Omental fat pad (tissue), 4 donors: ENCODE measurements at places on chromosomes 5 and 9. TPM values are rescaled to one million over a fixed set of nuclear protein-coding genes. Genes with fewer than 3 reads are reported as not detected.

- DNase-seq: no peak
Measured at GRCh38 chr5:42923710-42924109, 112.0 kb upstream of the SELENOP start.

- no peak for DNase-seq
Measured at GRCh38 chr5:76099756-76100155, 16.6 kb downstream of the SV2C start.

The ELOVL7 gene
- 9.5 TPM for total RNA-seq

DNA sequence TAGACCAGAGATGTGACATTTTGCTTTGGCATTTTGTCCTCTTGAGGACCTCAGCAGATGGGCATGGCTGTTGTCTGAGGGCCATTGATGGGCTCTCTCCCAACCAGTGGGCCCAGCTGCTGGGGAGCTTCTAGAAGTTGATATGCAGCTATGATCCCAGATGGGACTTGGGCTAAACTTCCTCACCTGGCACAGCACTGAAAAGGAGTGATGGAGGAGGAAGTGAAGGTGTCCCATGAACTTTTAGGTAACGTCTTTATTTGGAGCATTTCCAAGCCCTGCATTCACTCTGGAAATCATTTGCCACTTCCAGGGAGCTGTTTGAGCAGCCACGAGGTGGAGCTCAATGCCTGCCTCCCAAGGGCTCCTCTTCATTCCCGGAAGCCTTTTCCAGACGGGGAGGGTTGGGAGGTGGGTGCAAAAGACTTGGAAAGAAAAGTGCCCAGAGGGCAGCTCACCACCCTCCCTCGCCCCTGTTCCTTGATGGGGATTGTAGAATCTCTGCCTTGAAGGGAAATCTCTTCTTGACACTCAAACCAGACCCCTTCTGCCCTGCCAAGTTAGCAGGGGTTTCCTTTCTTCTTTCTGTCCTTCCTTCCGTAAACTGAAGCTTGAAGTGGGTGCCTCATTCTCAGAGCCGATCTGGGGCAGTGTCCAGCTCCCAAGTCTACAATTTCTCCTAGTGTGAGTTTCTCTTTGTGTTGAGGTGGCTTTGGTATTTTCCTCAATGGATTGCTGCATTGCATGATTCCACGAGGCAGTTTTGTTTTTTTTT, 18.1 kb upstream of the NEUROG1 start:
- no peak for DNase-seq

- DNase-seq: no peak
Measured at GRCh38 chr5:57193757-57194413, 20.0 kb downstream of the GPBP1 start.

The SMIM15 gene
- total RNA-seq: 23.1 TPM

GRCh38 chr5:144210655-144211054, 40.0 kb downstream of the KCTD16 start:
- DNase-seq: no peak

- no peak for DNase-seq
Measured at GRCh38 chr9:111874500-111874899, 22.1 kb upstream of the UGCG start.

The FOXD4L6 gene
- 1.1 TPM for total RNA-seq

The AQP7 gene
- 128 TPM for total RNA-seq

GRCh38 chr5:137612576-137612975, 113.5 kb upstream of the SPOCK1 start:
- no peak for DNase-seq
